Stimulated activated CD8-positive, alpha-beta memory T cell treated with anti-CD3 and anti-CD28 coated beads, Interleukin-7, amount 100 ng/mL, for 1 hour (primary cell): ENCODE measurements at places on chromosomes 11 and 22.

DNA sequence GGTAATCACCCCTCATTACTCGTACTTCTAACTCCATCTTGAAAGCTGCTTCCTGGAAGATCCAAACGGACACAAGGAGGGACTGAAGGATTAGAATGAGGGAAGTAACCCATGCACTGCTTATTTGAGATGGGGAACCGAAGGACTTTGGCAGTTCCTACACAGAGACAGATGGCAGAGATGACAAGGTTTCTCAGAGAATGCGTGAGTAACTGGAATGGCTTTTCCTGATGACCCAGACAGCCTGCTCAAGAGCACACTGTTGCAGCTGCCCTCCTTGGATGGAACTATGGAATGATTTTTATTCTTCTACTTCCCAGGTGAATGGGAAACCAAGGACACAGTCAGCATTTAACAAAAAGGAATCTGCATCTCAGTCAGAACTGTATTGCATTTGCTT is 7.3 kb downstream of the KCNJ11 start:
- no peak for DNase-seq

GRCh38 chr22:29750559-29751538 is 16.0 kb downstream of the ZMAT5 start:
- DNase-seq: no peak

- no peak for DNase-seq
These were observed 103.4 kb downstream of the RPL27A start for GRCh38 chr11:8785998-8786397.

DNA sequence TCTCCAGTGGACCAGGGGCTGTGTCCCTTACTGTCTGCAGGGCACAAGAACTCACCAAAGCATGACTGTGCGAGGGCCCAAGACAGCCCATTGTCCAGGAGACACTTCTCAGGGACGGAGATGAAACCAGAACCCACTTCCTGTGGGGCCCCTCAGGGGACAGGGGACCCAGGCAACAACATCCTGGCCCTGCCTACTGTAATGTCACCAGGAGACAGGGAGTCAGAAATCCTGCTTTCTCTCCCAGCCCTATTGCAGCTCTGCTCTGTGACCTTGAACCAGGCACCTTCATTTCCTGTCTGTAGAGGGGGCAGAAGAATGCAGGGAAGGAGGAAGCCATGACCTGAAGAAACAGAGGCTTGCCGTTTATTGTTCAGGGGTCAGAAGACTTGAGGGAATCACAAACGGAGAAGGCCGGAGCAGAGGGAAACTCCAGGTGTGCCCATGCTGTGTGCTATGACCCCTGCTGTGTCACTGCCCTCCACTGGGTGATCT is 98.0 kb downstream of the NAT10 start:
- DNase-seq: no peak

DNA sequence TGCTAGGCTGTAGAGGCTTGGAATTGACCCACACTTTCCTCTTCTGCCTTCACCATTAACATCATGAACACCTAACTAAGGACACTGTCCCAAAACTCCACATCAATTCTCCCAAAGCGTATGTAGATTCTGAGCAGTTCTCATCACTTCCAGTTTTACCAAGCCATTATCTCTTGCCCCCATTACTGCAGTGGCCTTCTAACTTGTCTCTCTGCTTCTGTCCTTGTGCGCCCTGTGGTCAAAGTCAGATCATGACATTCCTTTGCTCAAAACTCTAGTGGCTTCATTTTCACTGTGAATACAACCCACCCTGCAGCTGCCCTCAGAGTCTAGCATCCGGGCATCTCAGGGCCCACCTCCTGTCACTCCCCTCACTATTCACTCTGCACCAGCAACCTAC is 13.1 kb upstream of the TOP3B start:
- DNase-seq: no peak

DNA sequence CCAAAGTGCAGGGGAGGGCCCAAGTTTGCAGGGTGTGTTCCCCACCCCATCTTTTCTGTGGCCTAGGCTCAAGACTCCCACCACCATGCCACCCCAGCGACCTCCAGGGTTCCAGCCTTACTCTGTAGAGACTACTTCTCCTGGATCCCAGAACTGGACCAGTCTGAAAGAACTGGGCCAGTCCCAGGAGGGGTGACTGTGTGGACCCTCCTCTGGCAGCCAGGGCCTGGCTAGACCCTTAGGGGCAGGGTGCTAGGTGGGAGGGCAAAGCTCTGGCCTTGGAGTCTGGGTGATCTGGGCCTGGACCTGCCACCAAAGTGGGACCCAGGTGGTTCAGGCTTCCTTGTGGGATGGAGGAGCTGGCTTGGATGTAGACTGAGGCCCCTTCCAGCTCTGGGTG is 41.8 kb upstream of the ACCSL start:
- DNase-seq: no peak

- DNase-seq: no peak
These were observed 22.9 kb downstream of the AMBRA1 start for GRCh38 chr11:46570790-46571398.

DNA sequence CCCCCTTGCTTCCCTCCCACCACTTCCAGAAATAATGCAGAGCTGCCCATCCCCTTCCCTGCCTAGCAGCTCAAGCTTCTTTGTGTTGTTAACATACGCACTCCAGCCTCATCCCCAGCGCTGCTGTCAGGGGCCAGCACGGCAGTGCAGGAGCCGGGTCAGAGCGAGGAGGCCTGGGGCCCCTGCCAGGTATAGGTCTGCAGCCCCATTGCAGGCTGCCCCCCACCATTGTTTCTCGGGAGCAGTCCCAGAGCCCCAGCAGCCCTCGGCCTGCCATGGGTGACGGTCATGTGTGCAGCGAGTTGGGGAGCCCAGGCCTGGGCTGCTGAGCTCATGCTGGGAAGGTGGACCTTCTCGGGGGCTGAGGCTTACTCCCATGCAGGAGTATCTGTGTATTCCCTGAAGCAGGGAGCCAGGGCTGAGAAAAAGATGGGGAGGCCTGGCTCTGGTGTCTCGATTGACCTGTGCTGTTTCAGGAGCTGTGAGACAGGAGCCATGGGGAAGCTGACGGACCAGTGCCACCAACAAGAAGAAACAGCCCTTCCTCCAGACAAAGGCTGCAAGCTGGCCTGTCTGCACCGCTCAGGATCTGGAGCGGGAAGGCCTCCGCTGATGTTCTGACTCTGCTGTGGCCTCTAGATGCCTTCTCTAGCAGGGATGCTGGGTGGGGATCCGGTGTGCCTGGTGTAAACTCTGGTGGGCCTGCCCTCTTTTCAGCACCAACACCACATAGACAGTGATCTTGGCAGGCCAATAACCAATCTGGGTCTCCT is 220.5 kb upstream of the B3GAT1 start:
- DNase-seq: no peak

GRCh38 chr11:111297696-111298095 is 650 bp upstream of the POU2AF3 start:
- DNase-seq: no peak

DNA sequence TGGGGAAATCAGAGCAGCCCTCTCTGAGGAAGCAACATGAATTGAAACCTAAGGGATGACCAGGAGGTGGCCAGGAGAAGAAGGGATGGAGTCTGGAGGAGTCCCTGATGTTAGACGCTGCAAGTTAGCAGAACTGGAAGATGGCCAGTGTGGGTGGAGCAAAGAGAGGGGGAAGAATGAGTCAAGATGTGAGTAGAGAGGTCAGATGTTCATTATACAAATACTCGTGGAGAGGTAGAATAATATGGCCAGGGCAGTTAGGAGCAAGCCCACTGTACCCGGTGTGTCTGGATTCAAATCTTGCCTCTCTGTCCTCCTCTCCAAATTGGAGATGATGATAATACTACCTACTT is 242.0 kb downstream of the TENM4 start:
- DNase-seq: no peak

DNA sequence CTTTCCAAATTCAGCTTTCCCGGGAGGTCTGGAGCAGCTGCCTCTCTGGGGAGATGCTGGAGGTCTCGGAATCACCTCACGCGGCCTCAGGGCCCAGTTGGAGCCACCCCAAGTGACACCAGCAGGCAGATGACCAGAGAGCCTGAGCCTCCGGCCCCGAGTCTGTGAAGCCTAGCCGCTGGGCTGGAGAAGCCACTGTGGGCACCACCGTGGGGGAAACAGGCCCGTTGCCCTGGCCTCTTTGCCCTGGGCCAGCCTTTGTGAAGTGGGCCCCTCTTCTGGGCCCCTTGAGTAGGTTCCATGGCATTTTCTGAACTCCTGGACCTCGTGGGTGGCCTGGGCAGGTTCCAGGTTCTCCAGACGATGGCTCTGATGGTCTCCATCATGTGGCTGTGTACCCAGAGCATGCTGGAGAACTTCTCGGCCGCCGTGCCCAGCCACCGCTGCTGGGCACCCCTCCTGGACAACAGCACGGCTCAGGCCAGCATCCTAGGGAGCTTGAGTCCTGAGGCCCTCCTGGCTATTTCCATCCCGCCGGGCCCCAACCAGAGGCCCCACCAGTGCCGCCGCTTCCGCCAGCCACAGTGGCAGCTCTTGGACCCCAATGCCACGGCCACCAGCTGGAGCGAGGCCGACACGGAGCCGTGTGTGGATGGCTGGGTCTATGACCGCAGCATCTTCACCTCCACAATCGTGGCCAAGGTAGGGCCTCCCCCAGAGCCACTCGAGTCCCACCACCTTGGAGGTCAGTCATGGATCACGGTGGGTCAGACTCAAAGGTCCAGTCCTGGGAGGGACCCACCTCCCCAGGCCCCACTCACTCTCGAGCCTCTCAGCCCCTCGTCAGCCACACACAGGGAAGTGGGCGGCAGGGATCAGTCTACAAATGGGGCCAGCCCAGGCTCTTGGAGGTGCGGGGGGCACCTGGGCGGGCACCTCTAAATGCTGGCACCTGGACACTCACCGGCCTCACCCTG is 525 bp downstream of the SLC22A12 start:
- no peak for DNase-seq

GRCh38 chr11:110356762-110357671 is 60.6 kb upstream of the RDX start:
- no peak for DNase-seq

DNA sequence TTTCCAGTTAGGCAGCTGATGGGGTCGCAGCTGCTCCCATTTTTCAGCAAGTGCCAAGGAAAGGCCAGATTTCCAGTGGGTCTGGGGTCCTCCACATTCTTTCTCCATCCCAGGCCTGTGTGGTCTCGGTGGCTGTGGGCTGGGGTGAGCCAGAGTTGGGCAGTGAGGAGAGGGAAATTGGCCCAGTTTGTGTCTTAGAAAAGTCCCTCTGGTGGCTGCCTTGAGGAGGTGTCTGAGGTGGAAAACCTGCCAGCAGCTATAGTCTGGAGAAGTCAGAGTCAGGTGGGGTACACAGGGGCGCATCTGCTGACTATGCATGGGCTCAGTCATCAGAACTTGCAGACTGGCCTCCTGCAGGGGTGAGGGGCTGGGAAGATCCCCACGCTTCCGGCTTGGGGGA is 30.5 kb downstream of the MRGPRD start:
- DNase-seq: no peak

- no peak for DNase-seq
These were observed 247.6 kb downstream of the CADM1 start for GRCh38 chr11:115256397-115257197.

DNA sequence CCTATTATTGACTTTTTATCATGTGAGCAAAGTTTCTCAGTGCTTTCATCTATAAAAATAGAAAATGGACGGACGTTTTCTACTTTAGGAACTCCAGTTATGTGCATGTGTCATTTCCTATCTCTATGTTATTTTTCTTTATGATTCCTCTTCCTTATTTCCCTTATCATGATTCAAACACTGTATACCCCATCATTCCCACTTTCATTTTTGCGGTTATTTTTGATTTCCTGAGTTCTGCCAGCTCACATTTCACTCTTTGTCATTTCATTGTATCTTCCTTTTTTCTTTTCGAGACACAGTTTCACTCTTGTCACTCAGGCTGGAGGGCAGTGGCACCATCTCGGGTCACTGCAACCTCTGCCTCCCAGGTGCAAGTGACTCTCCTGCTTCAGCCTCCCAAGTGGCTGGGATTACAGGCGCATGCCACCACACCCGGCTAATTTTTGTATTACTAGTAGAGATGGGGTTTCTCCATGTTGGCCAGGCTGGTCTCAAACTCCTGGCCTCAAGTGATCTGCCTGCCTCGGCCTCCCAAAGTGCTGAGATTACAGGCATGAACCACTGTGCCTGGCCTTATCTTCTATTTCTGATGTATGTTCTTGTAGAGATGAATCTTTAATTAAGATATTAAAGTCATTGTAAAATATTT is 21.5 kb downstream of the C11orf58 start:
- no peak for DNase-seq

DNA sequence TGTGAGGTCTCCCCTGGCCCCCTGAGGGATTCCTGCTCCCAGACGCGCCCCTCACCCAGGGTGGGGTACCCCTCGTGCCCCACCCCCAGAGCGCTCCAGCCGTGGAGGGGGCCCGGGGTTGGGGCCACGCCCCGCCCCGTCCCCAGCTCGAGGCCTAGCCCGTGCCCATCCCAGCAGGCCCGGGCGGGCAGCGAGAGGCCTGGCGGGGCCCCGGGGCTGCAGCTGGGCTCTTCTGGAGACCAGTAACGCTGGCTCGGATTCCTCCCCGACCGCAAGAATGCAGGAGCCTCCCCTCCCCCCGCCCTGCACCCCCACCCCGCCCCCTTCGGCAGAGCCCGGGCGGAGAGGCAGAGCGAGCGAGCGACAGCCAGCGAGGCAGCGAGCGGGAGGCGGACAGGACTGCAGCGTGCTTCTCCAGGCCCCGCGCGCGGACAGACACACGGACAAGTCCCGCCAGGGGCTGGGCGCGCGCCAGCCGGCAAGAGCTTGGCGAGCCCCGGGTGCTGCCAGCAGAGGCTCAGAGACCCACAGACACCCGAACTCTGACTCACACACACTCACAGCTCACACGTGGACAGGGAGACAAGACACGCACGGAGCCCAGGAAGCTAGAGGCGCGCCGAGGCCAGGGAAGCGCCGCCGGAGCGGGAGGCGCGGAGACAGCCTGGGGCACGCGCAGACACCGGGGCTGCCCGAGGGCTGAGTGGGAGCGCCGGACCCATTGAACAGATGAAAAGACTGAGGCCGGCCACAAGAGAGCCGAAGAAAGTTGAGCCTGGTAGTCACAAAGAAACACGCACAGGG is 15.2 kb downstream of the BCL9L start:
- DNase-seq: no peak

- no peak for DNase-seq
These were observed 109.7 kb downstream of the INSC start for GRCh38 chr11:15224466-15224865.

- no peak for DNase-seq
These were observed 2.2 kb downstream of the ZBTB16 start for GRCh38 chr11:114061681-114062049.

GRCh38 chr11:57709802-57710367 is 2.1 kb downstream of the MED19 start:
- DNase-seq: no peak

GRCh38 chr22:20015971-20016733 is 471 bp downstream of the ARVCF start:
- DNase-seq: no peak

- DNase-seq: no peak
These were observed 4.3 kb upstream of the AMPD3 start for GRCh38 chr11:10450462-10451425.

- DNase-seq: no peak
These were observed 41.0 kb upstream of the TH start for GRCh38 chr11:2212411-2213251.
